ENCODE measurements at places on chromosomes 3 and 15.

DNA sequence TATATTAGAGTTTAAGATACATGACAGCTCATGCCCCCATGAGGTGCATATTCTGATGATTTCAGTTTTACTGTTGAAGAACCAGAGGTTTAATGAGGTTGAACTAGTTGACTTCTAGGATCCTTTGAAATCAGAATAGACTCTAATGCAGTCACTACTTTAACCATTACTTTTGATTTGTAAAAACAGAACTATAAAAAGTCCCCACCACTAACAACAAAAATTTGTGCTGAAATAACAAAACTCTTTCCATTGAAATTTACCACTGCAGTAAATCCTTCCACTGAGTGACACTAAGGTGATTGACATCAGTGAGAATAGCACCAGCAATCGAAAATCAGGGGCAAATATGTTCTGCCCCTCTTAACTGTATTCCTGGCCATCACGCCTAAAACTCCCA is 214.1 kb downstream of the SHQ1 start:
- H3K4me3 ChIP-seq: no peak overlapping the region
- H3K4me1 ChIP-seq: peaks cover 5% of the 10 kb centered on the region
- H3K36me3 ChIP-seq: no peaks in the 10 kb centered on the region

- no peak overlapping the region for H3K27ac ChIP-seq
- H3K36me3 ChIP-seq: no peaks in the 10 kb centered on the region
- H3K4me1 ChIP-seq: no peaks in the 10 kb centered on the region
- DNase-seq: no peak
Measured at GRCh38 chr3:157335233-157336076, 101.2 kb upstream of the PTX3 start.

- DNase-seq: no peak
- peak overlapping the region; percentile 66 for H3K4me3 ChIP-seq
- H3K27me3 ChIP-seq: no peaks in the 10 kb centered on the region
- H3K4me1 ChIP-seq: peaks cover 29% of the 10 kb centered on the region
- no peaks in the 10 kb centered on the region for H3K36me3 ChIP-seq
- peak overlapping the region; percentile 93 for H3K27ac ChIP-seq
Measured at GRCh38 chr15:79897701-79898113, 893 bp upstream of the MTHFS start.

DNA sequence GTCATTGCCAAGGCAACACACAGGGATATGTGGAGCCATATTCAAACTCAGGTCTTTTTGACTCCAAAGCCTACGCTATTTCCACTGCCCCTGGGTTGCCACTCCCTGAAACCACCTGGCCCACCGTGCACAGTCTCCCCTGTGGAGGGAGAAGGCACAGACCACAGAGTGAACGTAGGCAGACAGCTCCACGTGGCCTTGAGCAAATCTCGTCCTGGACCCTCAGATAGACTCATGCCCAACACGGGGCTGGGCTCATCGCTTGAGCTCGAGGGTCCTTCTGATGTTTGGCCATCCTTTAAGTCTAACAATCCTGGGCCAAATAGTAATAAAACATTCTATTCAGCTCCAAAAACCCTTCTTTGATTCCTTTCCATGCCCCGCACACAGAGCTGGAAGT is 72.0 kb downstream of the CPN2 start:
- no peak overlapping the region for H3K4me3 ChIP-seq
- no peaks in the 10 kb centered on the region for H3K4me1 ChIP-seq
- no peak for DNase-seq
- H3K27me3 ChIP-seq: no peaks in the 10 kb centered on the region

DNA sequence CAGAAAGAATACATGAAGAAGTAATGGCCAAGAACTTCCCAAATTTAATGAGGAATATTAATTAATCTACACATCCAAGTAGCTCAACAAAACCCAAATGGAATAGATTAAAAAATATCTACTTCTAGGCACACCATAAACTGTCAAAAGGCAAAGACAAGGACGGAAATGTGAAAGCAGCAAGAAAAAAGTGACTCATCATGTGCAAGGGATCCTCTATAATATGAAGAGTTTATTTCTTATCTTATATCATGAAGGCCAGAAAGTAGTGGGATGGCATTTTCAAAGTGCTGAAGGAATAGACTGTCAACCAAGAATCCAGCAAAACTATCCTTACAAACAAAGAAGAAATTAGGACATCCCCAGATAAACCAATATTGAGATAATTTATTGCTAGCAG is 73.9 kb upstream of the PRICKLE2 start:
- no peak overlapping the region for H3K4me3 ChIP-seq
- H3K27me3 ChIP-seq: no peaks in the 10 kb centered on the region
- no peak overlapping the region for H3K27ac ChIP-seq
- H3K36me3 ChIP-seq: no peaks in the 10 kb centered on the region
- no peaks in the 10 kb centered on the region for H3K4me1 ChIP-seq
- DNase-seq: no peak

- no peak overlapping the region for H3K4me3 ChIP-seq
- DNase-seq: no peak
- H3K36me3 ChIP-seq: no peaks in the 10 kb centered on the region
Measured at GRCh38 chr15:67070150-67070549, 4.7 kb downstream of the SMAD3 start.

DNA sequence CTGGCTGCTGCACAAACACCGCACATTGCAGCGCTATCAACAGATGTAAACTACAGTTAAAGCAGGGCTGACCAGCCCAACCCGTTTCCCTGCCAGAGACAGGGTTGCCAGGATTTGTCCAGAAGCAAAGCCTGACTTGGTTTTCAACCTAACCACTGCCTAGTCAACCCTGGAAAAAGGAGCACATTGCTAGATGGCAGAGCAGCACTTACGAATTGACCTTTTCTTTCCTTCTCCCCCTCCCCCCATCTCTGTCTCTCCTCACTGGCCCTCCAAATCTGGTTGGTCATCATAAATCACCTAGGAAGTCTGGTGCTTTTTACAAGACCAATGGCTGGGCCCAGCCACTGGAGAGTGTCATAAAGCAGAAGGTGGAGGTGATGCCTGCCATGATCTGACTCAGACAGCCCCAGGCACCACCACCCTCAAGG is 51.3 kb downstream of the ABCC5 start:
- DNase-seq: no peak
- peaks cover 16% of the 10 kb centered on the region for H3K36me3 ChIP-seq
- no peaks in the 10 kb centered on the region for H3K4me1 ChIP-seq
- no peaks in the 10 kb centered on the region for H3K27me3 ChIP-seq
- H3K4me3 ChIP-seq: no peak overlapping the region

- no peaks in the 10 kb centered on the region for H3K27me3 ChIP-seq
- DNase-seq: no peak
- H3K4me3 ChIP-seq: no peak overlapping the region
- H3K36me3 ChIP-seq: no peaks in the 10 kb centered on the region
- H3K4me1 ChIP-seq: no peaks in the 10 kb centered on the region
Measured at GRCh38 chr3:174749143-174749542, 110.0 kb upstream of the NAALADL2 start.

GRCh38 chr3:10093678-10094077 is 14.4 kb downstream of the FANCD2OS start:
- no peaks in the 10 kb centered on the region for H3K4me1 ChIP-seq
- H3K36me3 ChIP-seq: peaks cover 14% of the 10 kb centered on the region
- H3K27me3 ChIP-seq: no peaks in the 10 kb centered on the region
- no peak overlapping the region for H3K27ac ChIP-seq
- H3K4me3 ChIP-seq: no peak overlapping the region

DNA sequence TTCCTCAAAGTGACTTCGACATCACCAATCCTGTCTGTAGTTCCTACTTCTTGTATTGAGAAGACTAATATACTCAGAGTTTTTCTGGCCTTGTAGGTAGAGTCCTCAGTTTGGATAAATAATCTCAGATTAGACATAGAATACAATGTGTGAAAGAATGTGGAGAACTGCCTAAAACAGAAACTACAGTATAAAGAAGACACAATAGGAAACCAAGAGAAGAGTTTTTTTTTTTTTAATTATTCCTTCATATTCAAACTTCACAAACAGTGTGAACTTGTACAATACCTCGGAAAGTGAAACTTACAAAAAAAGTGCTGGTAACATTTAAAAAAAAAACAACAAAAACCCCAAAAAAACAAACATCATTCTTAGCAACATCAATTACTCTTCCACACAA is 20.5 kb downstream of the TIGIT start:
- H3K4me3 ChIP-seq: no peak overlapping the region
- no peaks in the 10 kb centered on the region for H3K36me3 ChIP-seq
- no peaks in the 10 kb centered on the region for H3K27me3 ChIP-seq
- peaks cover 51% of the 10 kb centered on the region for H3K4me1 ChIP-seq
- H3K27ac ChIP-seq: no peak overlapping the region

DNA sequence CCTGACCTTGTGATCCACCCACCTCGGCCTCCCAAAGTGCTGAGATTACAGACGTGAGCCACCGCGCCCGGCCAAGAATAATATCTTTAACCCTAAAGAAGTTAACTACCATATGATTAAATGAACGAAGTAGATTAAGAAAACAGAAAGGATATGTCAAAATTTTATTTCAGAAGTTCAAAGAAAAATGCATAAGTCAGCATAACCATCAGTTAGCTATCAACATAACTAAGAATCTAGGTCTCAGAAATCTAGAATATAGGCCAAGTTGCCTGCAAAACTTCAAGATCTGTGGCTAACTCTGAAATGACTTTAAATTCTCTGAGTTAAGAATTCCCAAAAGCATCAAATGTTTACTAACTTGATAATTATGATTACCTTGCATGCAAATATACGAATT is 38.0 kb downstream of the INO80 start:
- no peaks in the 10 kb centered on the region for H3K4me1 ChIP-seq
- peaks cover 49% of the 10 kb centered on the region for H3K36me3 ChIP-seq
- H3K27ac ChIP-seq: no peak overlapping the region
- no peaks in the 10 kb centered on the region for H3K27me3 ChIP-seq

- peaks cover 9% of the 10 kb centered on the region for H3K36me3 ChIP-seq
- no peaks in the 10 kb centered on the region for H3K27me3 ChIP-seq
- peak; percentile 84 for DNase-seq
Measured at GRCh38 chr3:111610189-111610588, 15.0 kb upstream of the ZBED2 start.

- peaks cover 14% of the 10 kb centered on the region for H3K4me1 ChIP-seq
- no peak overlapping the region for H3K4me3 ChIP-seq
- no peaks in the 10 kb centered on the region for H3K27me3 ChIP-seq
Measured at GRCh38 chr3:14957925-14958324, 10.5 kb downstream of the NR2C2 start.

DNA sequence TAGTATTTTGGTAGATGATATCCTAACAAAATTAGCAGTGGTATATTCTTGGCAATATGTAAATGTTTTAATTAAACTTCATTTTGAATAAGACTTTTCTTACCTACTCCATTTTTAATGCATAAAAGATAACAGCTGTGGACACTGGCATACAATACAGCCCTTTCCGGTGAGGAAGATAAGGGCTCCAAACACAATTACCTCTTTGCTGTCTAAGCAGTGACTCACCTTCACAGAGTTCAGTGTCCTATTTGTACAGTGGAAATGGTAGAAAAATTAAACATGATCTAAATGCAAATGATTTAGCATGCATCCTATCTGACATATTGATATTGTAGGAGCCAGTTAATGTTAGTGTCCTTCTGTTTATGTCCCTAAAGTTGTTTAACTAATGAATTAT is 969.4 kb downstream of the PLOD2 start:
- H3K27me3 ChIP-seq: no peaks in the 10 kb centered on the region
- H3K27ac ChIP-seq: no peak overlapping the region
- H3K36me3 ChIP-seq: no peaks in the 10 kb centered on the region
- H3K4me3 ChIP-seq: no peak overlapping the region

DNA sequence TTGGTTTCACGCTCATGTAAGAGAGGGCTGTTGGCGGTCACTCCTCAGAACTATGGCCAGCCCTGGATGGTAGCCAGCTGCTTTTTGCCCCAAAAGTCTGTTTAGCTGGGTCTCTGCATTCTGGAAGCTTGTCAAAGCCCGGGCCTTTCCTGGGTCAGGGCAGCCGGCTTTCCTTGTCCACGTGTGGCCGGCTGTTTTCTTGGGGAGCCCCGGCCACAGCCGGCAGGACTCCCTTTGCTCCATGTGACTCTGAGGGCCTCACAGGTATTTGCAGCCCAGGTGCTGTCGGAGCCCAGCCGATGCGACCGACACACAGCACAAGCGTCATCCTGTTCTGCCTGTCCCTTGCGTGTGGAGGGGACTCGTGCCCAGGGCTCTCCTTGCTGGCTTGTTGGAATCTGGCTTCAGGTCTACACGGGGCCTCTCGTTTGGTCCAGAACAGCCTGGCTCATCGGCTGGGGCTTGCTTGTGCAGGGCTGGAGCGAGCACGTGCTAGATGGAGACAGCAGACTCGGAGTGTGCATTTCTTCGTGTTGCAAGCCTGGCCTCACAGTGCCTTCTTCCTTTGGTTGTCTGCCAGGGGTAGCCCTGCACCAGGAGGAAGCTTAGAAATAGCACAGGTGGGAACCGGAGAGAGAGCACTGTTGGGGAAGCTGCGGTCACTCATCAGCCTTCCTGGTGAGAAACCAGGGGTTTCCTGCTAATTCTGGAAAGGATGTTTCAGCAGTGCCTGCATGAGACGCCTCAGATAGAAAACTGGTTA is 51.5 kb downstream of the PGPEP1L start:
- H3K27me3 ChIP-seq: no peaks in the 10 kb centered on the region
- no peak overlapping the region for H3K27ac ChIP-seq
- DNase-seq: no peak
- peaks cover 6% of the 10 kb centered on the region for H3K36me3 ChIP-seq
- H3K4me1 ChIP-seq: no peaks in the 10 kb centered on the region
- H3K4me3 ChIP-seq: no peak overlapping the region

DNA sequence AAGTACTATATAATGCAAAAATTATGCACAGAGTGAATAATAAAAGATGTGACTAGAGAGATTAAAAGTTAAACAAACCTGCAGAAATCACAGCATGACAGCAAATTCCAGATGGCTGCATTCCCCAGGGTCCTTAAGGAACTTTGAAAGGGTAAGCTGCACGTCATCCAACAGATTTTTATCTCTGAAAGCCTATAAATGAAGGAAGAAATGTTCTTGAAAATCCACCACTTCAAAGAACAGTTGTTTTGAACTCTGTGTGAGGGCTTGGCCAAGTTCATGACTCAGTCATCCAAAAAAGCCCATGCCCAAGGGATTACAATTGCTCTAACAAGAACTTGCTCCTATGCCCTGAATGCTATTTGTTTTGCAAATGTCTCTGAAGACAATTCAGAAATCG is 603.6 kb downstream of the PLOD2 start:
- H3K27me3 ChIP-seq: no peaks in the 10 kb centered on the region
- H3K36me3 ChIP-seq: no peaks in the 10 kb centered on the region
- no peak for DNase-seq
- H3K4me3 ChIP-seq: no peak overlapping the region

- no peaks in the 10 kb centered on the region for H3K27me3 ChIP-seq
- H3K4me1 ChIP-seq: no peaks in the 10 kb centered on the region
- DNase-seq: no peak
- H3K4me3 ChIP-seq: no peak overlapping the region
- H3K27ac ChIP-seq: no peak overlapping the region
Measured at GRCh38 chr3:134827213-134827612, 32.2 kb downstream of the EPHB1 start.

- H3K27me3 ChIP-seq: no peaks in the 10 kb centered on the region
- H3K4me3 ChIP-seq: no peak overlapping the region
Measured at GRCh38 chr3:100354850-100355249, 20.3 kb downstream of the NIT2 start.

GRCh38 chr15:68789534-68790241 is 31.0 kb downstream of the ANP32A start:
- DNase-seq: no peak
- H3K36me3 ChIP-seq: peaks cover 35% of the 10 kb centered on the region
- H3K4me3 ChIP-seq: no peak overlapping the region
- no peak overlapping the region for H3K27ac ChIP-seq
